Urinary bladder (tissue), 4 donors: ENCODE measurements at places on chromosomes 5 and 9. TPM values are rescaled to one million over a fixed set of nuclear protein-coding genes. Genes with fewer than 3 reads are reported as not detected.

The HK3 gene
- total RNA-seq, result 0.74 TPM

The SCGB3A1 gene
- total RNA-seq, result not detected

The DBN1 gene
- 53.9 TPM for total RNA-seq

The CARTPT gene
- total RNA-seq, result not detected

The F12 gene
- not detected for total RNA-seq

The SOX30 gene
- total RNA-seq, result not detected

The SLC36A2 gene
- total RNA-seq, result not detected

The CNTFR gene
- 5.6 TPM for total RNA-seq

The NUTM2G gene
- total RNA-seq, result not detected

The PCDHGB2 gene
- 7.9 TPM for total RNA-seq

The PCDHGC5 gene
- total RNA-seq, result 3.7 TPM

The ATP10B gene
- total RNA-seq, result 3.4 TPM

The SRD5A1 gene
- total RNA-seq, result 6.6 TPM

The RARS1 gene
- total RNA-seq, result 230 TPM

The SLC36A3 gene
- not detected for total RNA-seq

The NTNG2 gene
- 2.8 TPM for total RNA-seq

The URM1 gene
- 21.1 TPM for total RNA-seq

The CCIN gene
- 1.1 TPM for total RNA-seq
